ENCODE measurements at places on chromosomes 11 and 22.

DNA sequence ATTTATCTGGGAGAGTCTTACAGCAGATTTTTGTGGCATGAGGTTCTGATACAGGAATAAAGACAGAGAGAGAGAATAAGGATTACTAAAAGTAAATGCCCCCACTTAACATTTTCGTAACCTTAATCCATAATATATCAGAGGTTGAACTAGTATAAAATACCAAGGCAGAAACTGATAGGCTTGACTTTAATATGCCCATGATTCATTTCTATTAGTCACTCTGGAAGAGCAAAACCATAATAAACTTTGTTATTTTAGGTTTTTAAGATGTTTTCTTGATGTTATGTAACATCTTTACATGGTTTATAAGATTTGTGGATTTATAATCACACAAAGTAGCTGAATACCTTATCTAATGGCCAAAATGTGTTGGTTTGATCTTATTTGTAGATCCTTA, 19.1 kb downstream of the GUCY1A2 start:
- no peak for DNase-seq

DNA sequence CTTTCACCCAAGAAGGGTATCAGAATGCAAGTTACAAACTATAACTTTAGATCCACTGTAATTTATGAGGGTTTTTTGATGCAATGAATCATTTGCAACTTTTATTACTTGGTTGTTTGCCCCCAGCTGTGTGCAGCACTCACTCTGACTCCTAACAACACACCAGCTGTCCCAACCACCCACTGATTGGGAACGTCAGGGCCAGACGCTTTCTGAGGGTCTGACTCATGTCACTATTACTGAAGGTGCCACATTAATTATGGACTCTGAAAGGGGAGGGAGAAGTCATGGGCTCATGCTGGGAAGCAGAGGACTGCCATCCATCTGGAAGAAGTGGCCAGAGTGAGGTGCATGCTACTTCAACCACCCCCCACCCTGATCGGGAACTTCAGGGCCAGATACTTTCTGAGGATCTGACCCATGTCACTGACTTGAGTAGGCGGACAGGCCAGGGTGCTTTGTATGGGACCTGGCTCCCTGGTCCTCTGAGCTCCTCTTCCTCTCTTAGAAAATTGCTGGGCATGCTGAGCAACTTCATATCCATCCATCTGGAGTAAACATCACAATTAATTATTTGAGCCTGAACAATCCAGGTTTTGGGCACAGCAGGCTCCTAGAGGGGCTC, 44.9 kb upstream of the DRD2 start:
- DNase-seq, result no peak

DNA sequence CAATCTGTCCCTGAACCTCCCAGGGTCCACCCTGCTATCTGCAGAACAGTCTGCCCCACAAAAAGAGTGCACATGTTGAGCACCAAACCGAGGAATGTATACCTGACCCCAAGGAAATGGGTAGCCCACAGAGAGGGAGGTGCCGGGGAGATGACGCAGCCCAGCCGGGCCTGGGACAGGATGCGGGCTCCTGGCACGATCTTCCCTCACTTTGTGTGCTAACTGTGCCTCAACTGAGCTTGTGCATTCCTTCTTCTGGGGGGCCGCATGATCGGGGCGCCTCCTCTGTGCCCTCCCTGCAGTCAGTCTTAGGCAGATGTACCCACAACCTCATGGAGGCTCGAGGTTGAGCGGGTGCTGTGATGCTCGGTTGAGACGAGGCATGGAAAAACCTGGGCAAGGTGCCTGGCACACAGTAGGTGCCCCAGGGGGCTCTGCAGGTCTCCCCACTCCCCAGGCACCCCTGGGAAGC, 2.4 kb downstream of the GAS2L1 start:
- DNase-seq, result no peak

DNA sequence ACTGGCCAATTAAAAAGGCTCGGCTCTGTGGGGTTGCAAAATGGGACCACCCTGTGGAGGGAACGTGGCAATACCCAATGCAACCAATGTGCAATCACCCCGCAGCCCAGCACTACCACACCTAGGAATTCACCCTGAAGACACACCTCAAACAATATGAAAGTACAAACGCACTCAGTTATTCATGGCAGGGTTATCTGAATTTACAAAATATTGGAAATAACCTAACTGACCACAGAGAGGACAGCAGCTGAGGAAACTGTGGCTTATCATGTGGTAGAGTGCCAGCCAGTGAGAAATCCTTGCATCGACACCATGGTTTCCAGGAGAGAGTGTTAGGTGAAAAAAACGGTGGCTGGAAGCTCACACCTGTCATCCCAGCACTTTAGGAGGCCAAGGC, 18.7 kb downstream of the ALG12 start:
- DNase-seq, result peak; percentile 22

- no peak for DNase-seq
Observed at GRCh38 chr11:104165014-104165413, 1.1 kb upstream of the PDGFD start.

DNA sequence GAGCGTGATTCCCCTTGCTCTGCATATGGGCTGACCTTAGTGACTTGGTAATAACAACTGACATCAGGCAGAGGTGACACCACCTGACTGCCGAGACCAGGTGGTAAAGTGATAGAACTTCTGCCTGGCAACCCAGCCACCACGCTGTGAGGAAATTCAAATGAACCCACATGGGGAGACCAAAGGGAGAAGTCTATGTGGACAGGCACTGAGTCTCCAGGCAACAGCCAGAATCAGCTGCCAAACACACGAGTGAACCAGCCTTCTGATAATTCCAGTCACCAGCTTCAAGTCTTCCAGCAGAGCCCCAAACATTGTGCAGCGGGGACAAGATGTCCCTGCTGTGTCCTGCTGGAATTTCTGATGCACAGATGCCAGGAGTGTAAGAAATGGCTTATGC, 29.7 kb downstream of the SPATA19 start:
- peak; percentile 46 for DNase-seq

DNA sequence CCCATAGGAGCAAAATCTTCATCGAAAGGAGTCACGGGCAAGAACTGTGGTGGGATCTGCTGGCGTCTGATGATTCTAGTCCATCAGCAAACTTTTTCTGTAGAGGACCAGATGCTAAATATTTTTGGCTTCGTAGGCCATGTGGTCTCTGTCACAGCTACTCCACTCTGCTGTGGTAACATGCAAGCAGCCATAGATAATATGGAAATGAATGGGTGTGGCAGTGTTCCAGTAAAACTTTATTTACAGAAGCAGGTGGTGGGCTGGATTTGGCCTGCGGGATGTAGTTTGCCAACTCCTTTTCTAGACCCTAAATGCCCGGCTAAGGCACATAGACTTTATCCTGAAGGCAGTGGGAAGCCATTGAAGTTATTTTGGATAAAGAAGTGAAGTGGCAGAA, 32.9 kb downstream of the BMAL1 start:
- no peak for DNase-seq

Data from posterior cingulate gyrus (tissue), 11 donors.